Fibroblast of villous mesenchyme (primary cell): ENCODE measurements at places on chromosomes 5 and 9. TPM values are rescaled to one million over a fixed set of nuclear protein-coding genes. Genes with fewer than 3 reads are reported as not detected.
A peak's percentile ranks its signal among the peaks of the same experiment; 100 is the strongest.

The CCDC107 gene
- 18.1 and 18.7 TPM in 2 replicates for total RNA-seq

- DNase-seq, result no peak
Observed at GRCh38 chr5:98318386-98318785, 455.1 kb upstream of the RGMB start.

- peak; percentile 18 for DNase-seq
Observed at GRCh38 chr9:38708759-38709158, 11.2 kb downstream of the FAM240B start.

- no peak for DNase-seq
Observed at GRCh38 chr5:6943197-6944112, 230.2 kb downstream of the TENT4A start.

The FGD3 gene
- total RNA-seq, result under 0.01 TPM in 1 of 2 replicates, not detected in the other

DNA sequence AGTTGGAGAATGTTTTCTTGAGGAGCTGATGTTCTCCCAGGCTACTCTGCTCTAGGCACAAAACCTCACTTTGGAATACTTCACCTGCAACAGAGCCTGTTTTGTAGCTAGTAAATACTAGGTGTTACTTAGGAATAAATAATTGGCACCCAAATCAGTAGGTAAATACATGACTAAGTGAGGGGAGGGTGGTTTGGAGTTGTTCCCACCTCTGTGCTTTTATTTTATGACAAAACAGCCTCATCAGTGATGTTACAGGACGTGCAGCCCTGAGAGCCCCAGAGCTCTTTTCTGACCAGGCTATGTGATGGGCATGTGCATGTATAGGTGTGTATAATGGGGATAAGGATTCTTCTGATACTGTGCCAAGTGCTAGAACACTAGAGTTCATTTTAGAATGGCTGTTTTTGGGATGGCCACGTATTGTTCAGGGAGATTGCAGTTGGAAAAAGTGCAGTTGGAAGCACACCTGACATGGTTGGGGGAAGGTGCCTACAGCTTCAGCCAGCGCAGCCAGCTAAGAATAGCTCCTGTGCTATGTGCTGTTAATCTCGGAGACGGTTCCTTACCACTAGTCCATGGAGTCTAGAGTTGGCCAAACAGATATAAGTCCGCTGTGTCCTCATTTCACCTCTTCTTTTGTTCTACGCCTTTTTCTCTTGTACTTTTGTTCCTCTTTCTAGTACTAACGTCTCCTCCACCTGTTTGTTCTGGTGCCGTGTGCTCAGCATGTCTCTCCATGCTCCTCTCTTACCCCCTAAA is 284.7 kb downstream of the FANCC start:
- DNase-seq, result no peak

GRCh38 chr5:145982572-145983318 is 46.4 kb downstream of the SH3RF2 start:
- no peak for DNase-seq

- no peak for DNase-seq
Observed at GRCh38 chr5:35678661-35679060, 61.0 kb downstream of the SPEF2 start.

The TMEM174 gene
- not detected in 2 replicates for total RNA-seq

GRCh38 chr9:16318516-16319060 is 551.9 kb downstream of the BNC2 start:
- DNase-seq, result no peak

GRCh38 chr9:100228352-100228869 is 124.3 kb downstream of the TEX10 start:
- peak; percentile 29 for DNase-seq

DNA sequence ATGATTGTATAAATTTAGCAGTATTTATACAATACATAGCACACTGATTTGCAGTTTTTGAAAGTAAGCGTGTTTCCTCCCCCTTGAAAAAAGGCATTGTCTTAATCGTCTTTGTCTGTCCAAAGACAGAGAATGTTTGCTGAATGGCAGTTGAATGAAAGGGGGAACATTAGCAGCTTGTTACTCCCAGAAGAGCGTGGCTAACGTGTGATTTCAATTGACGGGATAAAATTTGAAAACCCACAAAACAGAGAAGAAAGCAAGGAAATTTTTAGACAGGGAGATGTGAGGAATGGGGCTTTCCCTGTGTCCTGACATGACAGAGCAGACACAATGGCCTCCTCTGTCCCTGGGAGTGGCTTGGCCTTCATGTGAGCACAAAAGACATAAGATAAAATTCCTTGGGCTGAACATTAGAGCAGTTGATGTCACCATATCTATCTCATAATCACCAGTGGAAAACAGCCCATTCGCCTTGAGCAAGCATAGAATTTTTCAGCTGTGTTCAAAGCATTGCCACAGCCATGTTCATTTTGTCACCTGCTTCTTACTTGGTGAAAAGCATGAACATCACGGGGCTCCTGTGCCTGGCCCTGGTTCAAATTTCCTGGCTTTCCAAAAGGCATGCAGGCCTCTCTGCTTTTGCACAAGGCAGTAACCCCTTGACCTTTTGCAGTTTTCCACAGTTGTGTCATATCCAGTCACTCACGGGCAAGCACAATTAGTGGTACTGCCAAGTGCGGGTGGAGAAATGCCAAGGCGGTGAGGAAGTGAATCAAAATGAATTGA is 126.9 kb downstream of the TLE1 start:
- DNase-seq, result peak; percentile 78

DNA sequence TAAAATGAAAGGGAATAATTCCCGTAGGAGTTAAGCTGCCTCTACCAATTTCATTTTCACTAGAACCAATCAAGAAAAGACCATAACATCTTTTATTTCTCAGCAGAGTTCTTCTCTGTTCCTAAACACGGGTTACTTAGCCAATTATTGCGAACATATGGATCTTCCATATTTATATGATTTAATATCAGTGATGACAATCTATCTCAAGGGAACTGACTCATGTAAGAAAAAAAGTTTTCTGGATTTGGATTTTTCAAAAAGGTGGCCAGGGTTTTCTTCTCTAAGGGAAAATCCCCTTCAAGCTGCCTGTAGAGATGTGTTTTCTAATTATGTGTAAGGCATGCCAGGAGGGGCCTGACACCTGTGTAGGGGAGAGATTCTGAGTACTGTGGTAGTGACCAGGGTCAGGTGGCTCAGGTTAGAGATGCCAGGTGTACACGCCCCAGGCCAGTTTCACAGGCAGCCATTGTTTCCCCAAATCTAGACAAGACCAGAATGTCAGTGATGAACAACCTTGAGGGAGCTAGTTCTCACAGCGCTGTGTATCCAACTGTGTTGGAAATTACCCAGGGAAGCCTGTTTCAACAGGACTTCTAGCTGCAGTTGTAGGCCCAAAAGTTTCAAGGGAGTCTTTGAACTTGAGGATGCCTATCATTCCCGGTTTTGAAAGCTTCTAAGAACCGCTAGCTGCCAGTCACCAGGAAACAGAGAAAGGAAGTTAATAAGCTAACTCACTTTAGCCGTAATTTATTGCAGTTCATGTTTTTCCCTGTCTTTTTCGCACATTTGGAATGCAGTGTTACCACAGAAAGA is 572.5 kb upstream of the RGMB start:
- no peak for DNase-seq

- DNase-seq, result no peak
Observed at GRCh38 chr5:50763351-50763750, 96.9 kb downstream of the PARP8 start.

The SLC34A3 gene
- under 0.01 TPM in 1 of 2 replicates, not detected in the other for total RNA-seq
